ENCODE measurements at places on chromosomes 11 and 22.

DNA sequence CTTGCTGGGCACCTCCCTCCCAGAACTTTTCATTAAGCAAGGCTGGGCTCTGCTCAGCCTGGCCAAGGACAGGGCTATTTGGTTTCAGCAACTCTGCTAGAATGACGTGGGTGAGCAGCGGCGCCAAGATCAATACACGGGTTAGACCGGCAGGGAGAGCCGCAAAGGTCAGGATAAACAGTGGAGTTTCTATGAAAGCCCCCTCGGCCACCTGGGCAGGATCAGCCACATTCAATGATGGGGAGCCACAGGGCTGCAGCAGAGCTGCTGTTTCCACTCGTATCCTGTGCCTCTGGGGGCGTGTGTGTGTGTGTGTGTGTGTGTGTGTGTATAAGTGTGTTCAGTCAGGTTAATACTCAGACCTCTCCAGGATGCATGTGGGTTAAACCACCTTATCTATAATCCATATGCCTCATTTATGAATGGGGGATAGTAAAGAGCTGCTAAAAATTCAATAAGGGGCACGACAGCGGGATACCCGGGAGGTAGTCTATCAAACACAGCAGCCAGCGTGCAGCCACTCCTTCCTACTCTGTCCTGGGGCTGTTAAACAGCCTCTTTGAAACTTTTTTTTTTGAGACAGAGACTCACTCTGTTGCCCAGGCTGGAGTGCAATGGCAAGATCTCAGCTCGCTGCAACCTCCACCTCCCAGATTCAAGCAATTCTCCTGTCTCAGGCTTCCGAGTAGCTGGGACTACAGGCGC is 34.8 kb downstream of the MYH9 start:
- DNase-seq, result no peak

- DNase-seq, result no peak
Measured at GRCh38 chr22:50603511-50604255, 3.1 kb downstream of the MAPK8IP2 start.

- no peak for DNase-seq
Measured at GRCh38 chr22:50570861-50571260, 7.4 kb downstream of the CPT1B start.

DNA sequence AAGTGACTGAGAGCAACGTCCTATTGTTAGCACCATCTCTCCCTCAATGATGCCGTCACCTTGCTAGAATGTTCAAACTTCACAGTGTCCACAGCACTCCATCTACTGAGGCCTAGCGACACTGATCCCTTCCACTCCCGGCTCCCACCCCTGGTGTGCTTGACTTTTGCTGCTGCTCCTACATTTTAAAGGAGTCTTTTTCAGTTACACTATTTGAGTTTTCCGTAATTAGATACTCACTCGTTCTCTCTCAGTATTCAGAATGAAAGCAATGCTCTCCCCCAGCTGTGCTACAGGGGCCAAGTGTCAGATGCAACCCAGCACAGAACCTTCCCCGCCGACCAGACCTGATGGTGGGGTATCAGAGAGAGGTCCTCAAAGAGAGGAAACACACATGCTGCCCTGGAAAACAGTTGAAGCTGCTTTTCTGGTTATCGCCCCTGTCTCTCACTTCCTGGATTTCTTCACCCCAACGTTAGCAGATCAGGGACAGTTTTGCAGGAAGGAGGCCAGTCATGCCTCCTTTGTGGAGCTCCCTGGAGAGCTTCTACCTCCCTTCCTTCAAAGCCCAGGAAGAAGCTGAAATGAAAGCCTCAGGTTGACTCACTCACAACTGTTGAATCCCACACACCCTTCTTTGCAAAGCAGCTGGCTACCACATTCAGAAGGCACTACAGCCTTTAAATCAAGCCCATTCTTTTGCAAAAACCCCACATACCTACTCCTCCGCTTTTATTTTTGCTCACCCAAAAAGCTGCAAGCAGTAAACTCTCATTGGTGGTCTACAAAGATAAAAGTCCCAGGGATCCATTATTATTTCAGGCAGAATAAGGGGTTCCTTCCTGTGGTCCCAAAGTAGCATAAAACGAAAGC is 23.5 kb downstream of the LARGE1 start:
- no peak for DNase-seq

GRCh38 chr11:132228746-132229325 is 858.4 kb downstream of the NTM start:
- DNase-seq, result no peak

GRCh38 chr11:12914400-12914912 is 94.7 kb upstream of the RASSF10 start:
- no peak for DNase-seq

DNA sequence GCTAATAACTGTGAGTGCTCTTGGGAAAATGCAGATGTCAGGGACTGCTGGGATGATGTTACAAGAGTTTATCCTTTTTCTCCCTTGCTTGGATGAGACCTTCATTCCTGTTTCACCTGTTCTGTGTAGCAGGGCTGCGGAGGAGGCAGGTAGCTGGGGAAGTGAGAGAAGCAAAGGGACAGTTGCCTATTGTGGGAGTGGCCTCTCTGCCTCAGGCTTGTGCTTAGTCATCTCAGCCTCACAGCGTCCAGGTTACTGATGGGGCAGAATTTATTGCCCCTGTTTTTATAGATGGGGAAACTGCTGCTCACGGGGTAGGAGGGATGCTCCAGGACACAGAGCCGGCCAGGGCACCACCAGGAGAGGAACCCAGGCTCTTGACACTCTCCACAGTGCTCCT is 1.7 kb downstream of the STX3 start:
- no peak for DNase-seq
